ENCODE measurements at places on chromosomes 3 and 15.
A peak's percentile ranks its signal among the peaks of the same experiment; 100 is the strongest.

DNA sequence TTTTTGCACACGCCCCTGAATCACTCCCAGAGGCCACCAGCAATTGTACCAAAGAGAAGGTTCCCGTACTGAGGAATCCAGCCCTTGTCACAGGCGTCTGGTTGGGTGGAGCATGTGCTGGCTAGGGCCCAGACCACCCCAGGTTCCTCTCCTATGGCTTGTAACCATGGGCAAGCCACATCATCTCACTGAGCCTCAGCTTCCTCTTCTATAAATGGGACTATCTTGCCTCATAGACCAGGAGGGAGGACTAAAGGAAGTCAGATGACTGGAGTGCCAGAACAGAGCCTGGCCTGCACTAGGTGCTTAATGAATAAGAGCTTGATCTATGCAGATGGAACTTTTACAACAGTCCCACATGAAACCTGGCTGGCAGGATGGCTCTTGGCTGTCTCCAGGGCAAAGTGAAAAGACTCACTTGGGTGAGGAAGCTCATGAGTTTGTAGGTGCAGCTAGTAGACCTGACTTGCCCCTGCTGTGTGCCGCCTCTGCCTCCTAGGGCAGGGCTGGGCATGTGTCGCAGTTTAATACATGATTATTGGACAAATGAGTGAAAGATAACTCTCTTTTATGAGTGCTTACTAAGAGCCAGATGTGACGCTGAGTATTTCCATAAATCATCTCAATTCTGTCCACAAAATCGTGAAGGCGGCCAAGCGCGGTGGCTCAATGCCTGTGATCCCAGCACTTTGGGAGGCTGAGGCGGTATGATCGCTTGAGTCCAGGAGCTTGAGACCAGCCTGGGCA lies 29.3 kb downstream of the CTSH start:
- DNase-seq = peak; percentile 46

GRCh38 chr15:96335411-96336024 lies 5.0 kb downstream of the NR2F2 start:
- no peak for DNase-seq

DNA sequence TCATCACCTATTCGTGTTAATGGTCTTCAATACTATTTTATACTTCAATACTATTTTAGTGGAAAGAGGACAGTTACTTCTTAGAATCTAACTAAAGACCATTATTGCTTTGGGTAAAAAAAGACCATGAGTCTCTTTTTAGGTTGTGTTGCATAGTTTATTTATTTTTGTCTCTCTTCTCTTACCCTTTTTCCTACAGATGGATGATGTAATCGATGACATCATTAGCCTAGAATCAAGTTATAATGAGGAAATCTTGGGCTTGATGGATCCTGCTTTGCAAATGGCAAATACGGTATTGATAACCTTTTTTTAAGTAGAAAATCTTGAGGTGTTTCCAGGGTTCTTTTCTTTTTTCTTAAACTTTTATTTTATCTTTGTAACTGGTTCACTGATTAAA lies 58.5 kb upstream of the SAMMSON start:
- DNase-seq = no peak

DNA sequence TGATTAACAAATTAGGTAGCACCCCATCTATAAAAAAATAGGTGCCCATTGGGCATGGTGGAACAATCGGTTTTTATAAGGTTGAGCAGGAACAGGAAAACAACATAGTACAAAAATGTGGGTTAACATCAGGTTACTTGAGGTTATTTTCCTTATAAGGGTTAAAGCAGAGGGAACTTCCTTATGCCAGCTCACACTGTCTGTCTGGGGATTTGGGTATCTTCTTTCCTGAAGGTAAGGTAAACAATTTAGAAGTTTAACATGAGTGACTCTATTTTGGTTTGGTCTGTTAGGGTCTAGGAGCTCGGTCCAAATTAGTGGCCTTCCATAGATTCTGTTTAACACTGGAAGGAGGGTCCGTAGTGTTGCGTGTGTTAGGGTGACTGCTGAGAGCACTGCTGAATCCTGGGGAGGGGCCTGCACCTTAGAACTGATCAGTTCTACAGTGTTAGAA lies 14.7 kb downstream of the CHD2 start:
- DNase-seq = no peak

GRCh38 chr15:69434238-69434637 lies 18.4 kb upstream of the RPLP1 start:
- no peak for DNase-seq

- DNase-seq = no peak
These were observed 15.8 kb downstream of the SLC12A1 start for GRCh38 chr15:48221885-48222284.

DNA sequence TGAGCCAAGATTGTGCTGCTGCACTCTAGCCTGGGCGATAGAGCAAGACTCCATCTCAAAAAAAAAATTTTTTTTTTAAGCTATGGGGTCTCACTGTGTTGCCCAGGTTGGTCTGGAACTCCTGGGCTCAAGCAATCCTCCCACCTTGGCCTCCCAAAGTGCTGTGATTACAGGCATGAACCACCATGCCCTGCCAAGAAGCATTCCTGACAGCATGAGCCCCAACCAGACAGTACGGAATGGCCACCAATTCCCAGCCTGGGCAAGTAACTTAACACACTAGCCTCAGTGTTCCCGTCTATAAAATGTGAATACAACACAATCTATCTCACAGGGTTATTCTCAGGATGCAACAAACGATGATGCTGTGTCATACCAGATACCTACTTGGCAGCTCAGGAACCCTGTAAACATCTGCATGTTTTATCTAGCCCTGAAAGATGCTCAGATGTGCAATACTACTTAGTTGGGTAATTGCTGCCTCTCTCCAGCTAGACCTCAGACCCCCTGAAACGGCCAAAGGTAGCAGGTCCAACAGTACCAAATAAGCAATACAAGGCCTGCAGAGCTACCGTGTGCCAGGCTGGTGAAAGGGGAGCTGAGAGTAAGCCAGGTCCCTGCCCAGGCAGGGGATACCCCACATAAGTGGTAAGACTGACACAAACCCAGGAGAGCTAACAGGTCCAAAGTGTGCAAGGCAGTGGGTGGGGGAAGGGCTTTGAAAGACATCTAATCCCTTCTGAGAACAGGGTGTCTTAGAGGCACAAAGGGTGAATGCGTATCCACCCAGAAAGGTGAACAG lies 1.9 kb downstream of the TKT start:
- DNase-seq = no peak

- DNase-seq = no peak
These were observed 313.7 kb downstream of the GAP43 start for GRCh38 chr3:115937054-115937453.

DNA sequence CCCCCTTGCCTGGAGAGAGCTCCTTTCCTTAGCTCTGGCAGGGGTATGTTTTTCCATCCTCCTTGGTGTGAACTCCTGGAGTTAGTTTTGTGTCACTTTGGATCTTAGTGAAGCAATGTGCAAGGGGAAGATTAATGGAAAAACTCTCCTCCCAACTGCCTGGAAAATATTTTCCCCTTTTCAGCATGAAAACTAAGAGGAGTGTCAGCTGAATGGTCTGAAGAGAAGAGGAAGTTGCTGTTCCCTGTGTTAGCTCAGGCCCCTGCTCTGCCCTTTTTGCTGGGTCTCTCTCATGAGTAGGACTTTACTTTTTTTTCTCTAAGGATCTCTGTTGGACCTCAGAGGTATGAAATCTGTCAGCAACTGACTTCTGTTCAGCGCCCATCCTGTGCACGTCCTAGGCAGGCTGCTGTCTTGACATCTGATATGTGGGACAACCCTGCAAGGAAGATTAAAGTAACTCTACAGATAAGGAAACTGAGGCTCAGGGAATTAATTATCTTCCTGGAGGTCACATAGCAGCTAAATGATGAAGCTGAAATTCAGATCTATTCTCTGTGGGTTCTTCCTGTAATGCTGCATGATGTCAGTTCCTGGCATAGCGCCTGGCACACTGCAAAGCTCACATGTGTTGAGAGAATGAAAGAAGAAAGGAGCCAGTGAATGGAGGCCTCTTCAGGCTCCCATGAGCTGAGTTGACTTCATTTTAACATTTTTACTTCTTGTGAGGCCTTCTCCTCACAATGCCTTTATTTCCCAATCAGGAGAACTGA lies 109.7 kb upstream of the GALNT15 start:
- DNase-seq = no peak

DNA sequence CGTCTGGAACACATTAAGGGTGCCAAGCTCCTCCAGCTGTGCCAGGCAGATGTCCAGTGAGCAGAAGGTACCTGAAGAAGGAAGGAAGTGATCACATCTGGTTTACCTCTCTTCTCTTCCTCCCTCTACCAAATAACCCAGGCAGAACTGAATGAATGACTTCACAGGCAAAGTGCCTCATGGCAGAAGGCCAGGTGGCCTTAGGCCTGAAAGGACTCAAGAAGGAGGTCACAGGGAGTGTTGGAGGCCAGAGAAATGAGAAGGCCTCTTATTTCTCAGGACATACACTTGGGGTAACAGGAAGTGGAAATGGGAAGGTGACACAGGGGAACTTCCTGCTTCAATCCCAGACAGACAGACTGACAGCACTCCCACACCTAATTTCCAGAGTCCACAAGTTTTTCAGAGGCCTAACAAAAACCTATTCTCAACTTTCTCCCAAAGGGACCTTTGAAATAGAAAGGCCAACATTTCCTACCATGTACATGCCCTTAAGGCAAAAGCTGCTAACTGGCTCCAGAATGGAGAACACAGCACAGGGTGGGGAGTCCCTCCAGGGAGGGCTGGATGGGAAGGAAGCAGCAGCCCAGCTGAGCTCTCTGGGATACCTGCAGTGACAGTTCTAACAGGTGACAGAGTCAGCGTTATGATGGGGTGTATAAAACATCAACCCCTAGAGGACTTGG lies 17.6 kb upstream of the SIN3A start:
- no peak for DNase-seq

DNA sequence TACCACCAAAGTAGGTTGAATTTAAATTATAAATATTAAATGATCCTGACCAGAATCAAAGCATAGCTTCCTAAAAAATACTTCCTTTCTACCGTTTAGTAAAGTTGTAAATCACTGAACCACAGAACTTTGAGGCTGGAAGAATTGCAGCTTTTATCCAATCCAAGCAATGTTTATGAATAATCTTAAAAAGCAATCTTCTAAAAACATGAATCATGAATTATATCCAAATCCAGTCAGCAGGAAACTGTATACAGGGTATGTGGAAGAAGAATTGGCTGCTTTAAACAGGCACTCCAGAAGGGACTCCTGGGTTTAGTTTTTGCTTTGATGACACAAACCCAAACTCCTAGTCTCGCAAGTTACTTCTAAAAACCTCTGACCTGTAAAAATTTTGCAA lies 30.2 kb downstream of the HEG1 start:
- DNase-seq = no peak

DNA sequence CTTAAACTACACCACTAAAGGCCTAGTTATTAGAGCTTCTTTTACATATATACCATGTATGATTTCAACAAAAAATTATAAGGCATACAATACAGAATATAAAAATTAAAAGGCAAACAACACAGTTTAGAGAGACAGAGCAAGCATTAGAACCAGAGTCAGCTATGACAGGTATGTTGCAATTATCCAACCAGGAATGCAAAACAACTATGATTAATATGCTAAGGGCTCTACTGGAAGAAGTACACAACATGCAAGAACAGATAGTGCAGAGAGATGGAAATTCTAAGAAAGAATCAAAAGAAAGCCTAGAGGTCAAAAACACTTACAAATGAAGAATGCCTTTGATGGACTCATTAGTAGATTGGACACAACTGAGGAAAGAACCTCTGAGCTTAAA lies 39.6 kb downstream of the CCDC54 start:
- no peak for DNase-seq

DNA sequence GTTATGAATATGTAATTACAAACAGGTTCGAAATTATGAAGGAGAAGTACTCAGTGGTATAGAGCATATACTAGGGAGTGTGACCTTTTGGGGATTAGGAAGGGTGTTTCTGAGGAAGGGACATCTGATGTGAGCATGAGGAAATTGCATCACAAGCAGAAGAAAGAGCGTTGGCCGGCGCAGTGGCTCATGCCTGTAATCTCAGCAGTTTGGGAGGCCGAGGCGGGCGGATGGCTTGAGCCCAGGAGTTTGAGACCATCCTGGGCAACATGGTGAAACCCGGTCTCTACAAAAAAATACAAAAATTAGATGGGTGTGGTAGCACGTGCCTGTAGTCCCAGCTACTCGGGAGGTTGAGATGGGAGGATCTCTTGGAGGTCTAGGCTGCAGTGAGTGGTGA lies 6.9 kb downstream of the CMTM7 start:
- DNase-seq = no peak

GRCh38 chr3:4394048-4394447 lies 73.0 kb downstream of the SUMF1 start:
- peak; percentile 29 for DNase-seq

DNA sequence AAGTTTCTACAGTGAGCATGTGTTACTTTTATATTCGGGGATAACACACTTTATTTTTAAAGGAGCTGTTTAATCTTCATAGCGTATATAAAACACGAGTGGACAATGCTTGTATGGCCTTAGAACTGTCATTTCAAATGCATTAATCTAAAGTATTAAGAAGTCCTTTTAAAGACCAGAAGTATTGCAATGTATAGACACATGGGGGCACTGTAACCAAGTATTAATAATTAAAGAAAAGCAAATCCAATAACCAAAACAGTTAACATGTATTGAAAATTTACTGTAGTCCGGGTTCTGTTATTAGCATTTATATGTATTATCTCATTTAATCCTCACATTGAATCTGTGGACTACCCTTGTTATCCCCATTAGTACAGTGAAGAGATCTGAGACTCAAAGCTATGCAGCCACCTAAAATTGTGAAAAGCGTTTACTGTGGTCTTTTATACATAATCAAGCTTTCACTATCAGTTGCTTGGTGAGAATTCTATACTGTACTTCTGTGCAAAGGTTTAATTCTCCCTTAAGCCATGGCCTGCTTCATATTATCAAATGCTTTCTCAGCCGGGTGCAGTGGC lies 10.1 kb downstream of the ARL14 start:
- no peak for DNase-seq

DNA sequence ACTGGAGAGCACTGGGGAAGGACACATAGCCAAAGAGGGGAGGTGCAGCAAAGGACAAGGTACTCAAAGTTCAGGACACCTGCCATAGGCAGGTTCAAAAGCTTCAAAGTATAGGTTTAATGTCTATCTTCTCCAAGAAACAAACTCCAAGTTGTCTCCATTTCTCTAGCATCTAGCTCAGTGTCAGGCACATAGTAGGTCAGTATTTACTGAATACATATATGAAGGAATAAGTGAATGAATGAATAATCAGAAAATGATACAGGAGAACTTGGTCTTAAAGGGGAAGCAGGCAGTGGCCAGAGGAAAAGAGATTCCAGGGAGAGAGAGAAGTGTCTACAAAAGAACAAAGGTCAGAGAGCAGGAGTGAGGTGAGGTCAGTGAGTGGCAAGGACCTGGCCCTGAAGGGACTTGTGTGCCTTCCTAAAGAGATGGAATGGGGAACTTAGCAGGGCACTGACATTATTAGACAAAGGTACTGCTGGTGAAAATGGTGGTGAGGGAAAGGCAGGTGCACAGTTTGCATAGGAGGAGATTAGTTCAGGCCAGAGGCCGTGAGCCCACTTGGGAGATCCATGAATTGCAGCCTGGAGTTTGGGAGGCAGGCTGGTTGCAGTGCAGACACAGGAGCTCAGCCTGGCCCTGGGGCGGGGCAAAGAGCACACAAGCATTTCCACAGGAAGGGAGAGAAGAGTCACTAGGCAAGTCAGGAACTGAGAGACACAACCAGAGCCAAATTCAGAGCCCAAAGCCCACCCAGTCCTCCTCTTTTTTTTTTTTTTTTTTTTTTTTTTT lies 21.4 kb downstream of the TBC1D2B start:
- DNase-seq = no peak

GRCh38 chr15:69826819-69827175 lies 270.9 kb downstream of the TLE3 start:
- no peak for DNase-seq

- no peak for DNase-seq
These were observed at the start of gene CORO2B for GRCh38 chr15:68578980-68579935. TSS of gene CORO2B (plus strand) at chr15:68578993. CDS start at chr15:68579263, 270 bp downstream.

All from KG1 (cell line).